ENCODE measurements at places on chromosomes 4 and X. TPM values are rescaled to one million over a fixed set of nuclear protein-coding genes. Genes with fewer than 3 reads are reported as not detected.

Gene MBNL3
- polyA plus RNA-seq = 10.6 TPM

Gene GAGE12J
- not detected for polyA plus RNA-seq

Gene MAGEA4
- polyA plus RNA-seq = not detected

Gene RADX
- polyA plus RNA-seq = 2.0 TPM

Gene GAB1
- 26.4 TPM for polyA plus RNA-seq

Gene HS3ST1
- 0.05 TPM for polyA plus RNA-seq

Gene DOK7
- polyA plus RNA-seq = 18.4 TPM

Gene CCDC158
- polyA plus RNA-seq = 0.75 TPM

Gene PAGE5
- not detected for polyA plus RNA-seq

Gene VEGFD
- polyA plus RNA-seq = 0.59 TPM

Gene POU4F2
- polyA plus RNA-seq = not detected

Gene ZBED1
- polyA plus RNA-seq = 15.9 TPM

Gene PPARGC1A
- polyA plus RNA-seq = 7.5 TPM

Gene PCDH11X
- 0.04 TPM for polyA plus RNA-seq

Gene HPSE
- polyA plus RNA-seq = 0.25 TPM

Gene TMPRSS11F
- polyA plus RNA-seq = 0.06 TPM

Gene ARFIP1
- 16.7 TPM for polyA plus RNA-seq

Gene SORBS2
- polyA plus RNA-seq = 21.3 TPM

Gene ASB12
- 33.8 TPM for polyA plus RNA-seq

Gene HUWE1
- 79.0 TPM for polyA plus RNA-seq

Gene TBX22
- polyA plus RNA-seq = 0.09 TPM

Gene RPS6KA3
- 38.2 TPM for polyA plus RNA-seq

Gene FAM114A1
- 50.2 TPM for polyA plus RNA-seq

Gene SLC25A31
- polyA plus RNA-seq = not detected

Gene CT45A8
- not detected for polyA plus RNA-seq

Gene TSPYL2
- polyA plus RNA-seq = 14.9 TPM

Gene PNMA3
- 1.6 TPM for polyA plus RNA-seq

Gene CCSER1
- polyA plus RNA-seq = 0.22 TPM

Gene PCDH18
- 35.2 TPM for polyA plus RNA-seq

Gene SOWAHB
- polyA plus RNA-seq = 0.05 TPM

Gene EPHA5
- polyA plus RNA-seq = 0.43 TPM

Gene MSANTD1
- 1.2 TPM for polyA plus RNA-seq

Gene PDS5A
- 29.6 TPM for polyA plus RNA-seq

Gene NDNF
- polyA plus RNA-seq = 6.7 TPM

Gene SSX4
- not detected for polyA plus RNA-seq

Gene MGARP
- 0.28 TPM for polyA plus RNA-seq

Gene CFAP47
- polyA plus RNA-seq = not detected
